ENCODE measurements at places on chromosomes 11 and 22. TPM values are rescaled to one million over a fixed set of nuclear protein-coding genes. Genes with fewer than 3 reads are reported as not detected.

PYGM gene
- total RNA-seq: 0.34 TPM

SLC22A12 gene
- not detected for total RNA-seq

USP28 gene
- 41.1 TPM for total RNA-seq

OR5J2 gene
- not detected for total RNA-seq

CHRM1 gene
- not detected for total RNA-seq

TMEM45B gene
- 59.0 TPM for total RNA-seq

OR5A1 gene
- total RNA-seq: not detected
